ENCODE measurements at places on chromosomes 13 and 19.
A peak's percentile ranks its signal among the peaks of the same experiment; 100 is the strongest.

- DNase-seq, result no peak
Measured at GRCh38 chr13:105625691-105626090, 909.8 kb downstream of the EFNB2 start.

DNA sequence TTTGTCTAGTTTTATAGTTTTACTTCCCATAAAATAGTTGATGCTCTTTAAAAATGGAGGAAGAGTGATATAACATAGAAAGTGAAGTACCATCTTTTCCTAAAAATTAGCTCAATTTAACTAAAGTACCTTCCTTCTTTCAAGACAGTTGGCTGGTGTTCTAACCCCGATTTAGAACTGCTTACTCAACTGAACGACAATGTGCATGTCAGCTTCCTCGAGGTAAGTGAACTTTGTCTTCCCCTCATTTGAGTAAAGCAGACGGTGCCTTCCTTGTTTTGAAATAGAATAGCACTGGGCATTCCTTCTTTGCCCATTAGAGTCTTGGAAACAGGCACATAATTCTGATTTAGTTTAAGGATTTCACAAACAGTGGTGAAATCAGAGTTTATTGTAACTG is 1519.2 kb downstream of the EFNB2 start:
- no peak for DNase-seq

DNA sequence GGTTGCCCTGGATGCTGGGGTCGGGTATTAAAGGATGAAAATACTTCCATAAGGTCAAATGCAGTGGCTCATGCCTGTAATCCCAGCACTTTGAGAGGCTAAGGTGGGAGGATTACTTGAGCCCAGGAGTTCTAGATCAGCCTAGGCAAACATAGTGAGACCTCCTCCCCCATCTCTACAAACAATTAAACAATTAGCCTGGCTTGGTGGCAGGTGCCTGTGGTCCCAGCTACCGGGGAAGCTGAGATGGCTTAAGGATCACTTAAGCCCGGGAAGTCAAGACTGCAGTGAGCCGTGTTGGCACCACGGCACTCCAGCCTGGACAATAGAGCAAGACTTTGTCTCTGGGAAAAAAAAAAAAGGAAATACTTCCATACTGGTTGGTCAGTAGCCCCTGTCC is 1.5 kb downstream of the KLK11 start:
- no peak for DNase-seq

- DNase-seq, result no peak
Measured at GRCh38 chr19:4094291-4094690, 27.6 kb upstream of the ZBTB7A start.

GRCh38 chr13:109707742-109708617 is 78.4 kb downstream of the IRS2 start:
- DNase-seq, result no peak

GRCh38 chr13:42781352-42781751 is at the start of gene FAM216B:
FAM216B (plus strand) TSS chr13:42781584; CDS start chr13:42784068, 2,484 bp downstream.
- DNase-seq, result peak; percentile 23

- DNase-seq, result no peak
Measured at GRCh38 chr19:40805258-40805868, 6.4 kb downstream of the EGLN2 start.

DNA sequence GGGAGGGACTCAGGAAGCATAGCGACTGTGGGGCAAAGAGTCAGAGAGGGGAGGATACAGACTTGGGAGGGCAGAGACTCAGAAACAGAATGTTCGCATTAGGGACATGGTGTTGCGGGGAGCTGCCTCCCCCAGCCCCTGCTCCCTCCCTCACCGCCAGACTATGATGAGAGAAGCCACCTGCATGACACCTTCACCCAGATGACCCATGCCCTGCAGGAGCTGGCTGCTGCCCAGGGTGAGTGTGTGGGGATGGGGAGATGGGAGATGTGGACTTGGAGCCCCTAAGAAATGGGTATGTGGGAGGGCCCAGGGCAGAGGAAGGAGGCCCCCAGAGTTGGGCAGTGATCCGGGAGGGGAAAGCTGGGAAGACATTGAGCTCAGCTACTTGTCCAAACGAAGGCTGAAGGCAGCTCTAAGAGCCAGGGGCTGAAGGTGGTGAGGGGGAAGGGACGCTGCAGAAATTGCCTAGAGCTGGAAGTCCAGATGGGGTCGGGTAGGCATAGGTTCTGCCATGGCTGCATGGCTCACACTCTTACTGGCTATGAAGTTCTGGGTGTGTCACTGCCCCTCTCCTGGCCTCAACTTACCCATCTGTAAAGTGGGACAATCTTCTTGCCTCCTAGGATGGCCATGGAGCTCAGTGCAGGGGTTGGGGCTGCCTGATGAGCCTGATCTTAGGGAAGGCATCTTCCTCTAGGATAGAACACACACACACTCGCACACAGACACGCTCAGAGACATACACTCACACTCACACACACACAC is 1.4 kb downstream of the SPACA6 start:
- no peak for DNase-seq

- no peak for DNase-seq
Measured at GRCh38 chr13:73337532-73337931, 278.7 kb downstream of the KLF5 start.

GRCh38 chr13:41354416-41354815 is 43.3 kb downstream of the NAA16 start:
- DNase-seq, result no peak

GRCh38 chr19:10769533-10770491 is 51.9 kb downstream of the DNM2 start:
- DNase-seq, result peak; percentile 31

GRCh38 chr19:5940260-5941208 is 26.5 kb downstream of the CAPS start:
- no peak for DNase-seq

- DNase-seq, result no peak
Measured at GRCh38 chr13:108212886-108213285, 2.5 kb downstream of the LIG4 start.

GRCh38 chr13:90594681-90595080 is 752.8 kb upstream of the MIR17HG start:
- peak; percentile 83 for DNase-seq

DNA sequence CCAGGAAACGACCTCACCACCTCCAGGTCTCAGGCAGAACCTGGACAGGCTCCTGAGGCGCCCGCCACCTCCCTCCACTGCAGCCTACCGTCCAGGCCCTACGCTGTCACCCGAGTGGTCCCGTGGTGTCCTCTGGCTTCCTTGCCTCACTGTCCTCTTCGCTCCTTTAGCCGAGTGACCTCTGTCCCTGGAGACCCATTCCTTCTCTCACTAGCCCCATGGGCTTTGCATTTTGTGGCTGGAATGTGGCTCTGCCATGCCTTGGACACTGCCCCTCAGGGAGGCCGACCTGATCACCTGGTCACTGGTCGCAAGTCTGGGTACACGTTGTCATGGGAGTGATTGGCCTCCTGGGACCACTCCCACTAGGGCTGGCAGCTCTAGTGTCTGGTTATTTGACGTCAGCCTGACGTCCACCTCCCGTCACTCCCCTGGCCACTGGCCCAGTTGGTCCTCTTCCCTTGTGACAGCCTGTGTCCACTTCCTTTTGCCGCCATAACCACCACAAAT is 17.9 kb downstream of the SLC25A42 start:
- DNase-seq, result peak; percentile 43

GRCh38 chr13:95512424-95512823 is 40.1 kb upstream of the CLDN10 start:
- no peak for DNase-seq

DNA sequence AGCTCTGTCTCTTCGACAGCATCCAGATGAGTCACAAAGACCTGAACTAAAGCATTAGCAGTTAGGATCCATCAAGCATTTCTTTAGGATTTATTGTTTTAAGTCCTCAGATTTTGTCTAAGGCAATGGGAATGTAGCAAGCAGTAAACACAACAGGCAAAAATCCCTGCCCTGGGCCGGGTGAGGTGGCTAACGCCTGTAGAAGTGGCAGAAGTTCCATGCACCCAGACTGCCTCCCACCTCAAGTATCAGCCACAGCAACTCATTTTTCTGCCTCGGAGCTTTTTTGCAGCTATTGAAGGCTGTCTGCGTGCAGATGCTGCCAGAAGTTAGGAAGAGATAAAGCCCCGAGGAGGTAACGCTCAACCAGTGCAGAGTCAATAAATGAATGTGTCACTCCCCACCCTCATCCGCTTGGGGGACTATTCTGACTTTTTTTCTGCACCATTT is 47.1 kb upstream of the MRI1 start:
- DNase-seq, result no peak

GRCh38 chr13:35979361-35979951 is 151.7 kb downstream of the DCLK1 start:
- DNase-seq, result peak; percentile 94

GRCh38 chr13:47687577-47687976 is 313.5 kb downstream of the SUCLA2 start:
- no peak for DNase-seq
